Activated CD4-positive, alpha-beta T cell treated with anti-CD3 and anti-CD28 coated beads, Interleukin-2, amount 50 U/mL, for 1 hour (primary cell): ENCODE measurements at places on chromosomes 1 and 21.

- DNase-seq: peak; percentile 50
Measured at GRCh38 chr1:84122780-84123382, 21.2 kb upstream of the PRKACB start.

GRCh38 chr1:18116777-18117176, 9.2 kb downstream of the IGSF21 start:
- DNase-seq: no peak

- DNase-seq: no peak
Measured at GRCh38 chr21:34996304-34997101, 52.6 kb downstream of the RUNX1 start.

DNA sequence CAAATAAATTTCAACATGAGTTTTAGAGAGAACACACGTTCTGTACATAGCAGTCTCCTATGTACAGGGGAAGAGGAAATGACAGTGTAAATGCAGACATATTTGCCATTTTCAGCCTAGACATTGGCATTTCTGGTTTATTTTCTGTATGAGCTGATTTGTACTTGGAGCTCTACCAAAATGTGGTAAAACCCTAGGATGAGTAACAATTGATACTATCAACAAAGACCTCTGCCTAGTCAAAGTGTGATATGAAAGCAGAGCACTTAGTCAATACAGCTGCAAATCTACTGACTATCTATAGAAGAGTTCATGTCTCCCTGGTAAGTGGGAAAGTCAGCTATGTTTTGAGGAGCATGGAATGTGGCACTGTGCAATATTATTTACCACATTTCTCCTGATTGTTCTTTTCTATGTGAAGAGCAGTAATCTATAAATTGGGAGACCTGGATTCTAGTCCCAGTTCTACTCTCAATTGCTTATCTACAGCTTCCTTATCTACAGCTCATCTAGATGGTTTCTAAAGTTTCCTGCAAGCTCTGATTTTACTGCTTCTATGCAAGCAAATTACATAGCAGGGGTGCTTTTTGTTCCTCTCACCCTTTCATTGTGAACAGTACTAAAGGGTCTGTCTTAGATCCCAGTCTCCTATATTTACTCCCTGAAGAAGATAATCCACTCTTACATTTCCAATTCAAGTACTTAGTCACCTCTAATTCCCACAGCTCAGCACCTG, 334.2 kb downstream of the NTNG1 start:
- DNase-seq: no peak

DNA sequence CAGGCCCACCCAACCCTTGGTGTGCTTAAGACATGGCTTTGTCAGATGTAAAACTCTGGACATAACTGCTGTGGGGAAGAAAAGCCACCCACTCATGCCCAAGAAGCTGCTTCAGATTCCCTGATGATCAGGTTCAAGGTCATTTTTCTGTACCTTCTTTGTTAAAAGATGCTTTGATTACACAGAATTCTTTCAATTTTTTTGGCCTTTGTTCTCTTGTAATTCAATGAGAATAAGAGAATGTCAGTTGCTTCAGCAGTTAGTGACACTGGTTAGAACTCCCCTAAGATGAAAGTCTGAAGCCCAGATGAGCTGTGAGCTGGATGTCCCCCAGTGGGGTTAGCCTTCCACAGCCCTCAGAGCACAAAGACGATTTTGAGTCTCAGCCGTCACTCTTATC, 152.7 kb downstream of the CHRM3 start:
- no peak for DNase-seq

DNA sequence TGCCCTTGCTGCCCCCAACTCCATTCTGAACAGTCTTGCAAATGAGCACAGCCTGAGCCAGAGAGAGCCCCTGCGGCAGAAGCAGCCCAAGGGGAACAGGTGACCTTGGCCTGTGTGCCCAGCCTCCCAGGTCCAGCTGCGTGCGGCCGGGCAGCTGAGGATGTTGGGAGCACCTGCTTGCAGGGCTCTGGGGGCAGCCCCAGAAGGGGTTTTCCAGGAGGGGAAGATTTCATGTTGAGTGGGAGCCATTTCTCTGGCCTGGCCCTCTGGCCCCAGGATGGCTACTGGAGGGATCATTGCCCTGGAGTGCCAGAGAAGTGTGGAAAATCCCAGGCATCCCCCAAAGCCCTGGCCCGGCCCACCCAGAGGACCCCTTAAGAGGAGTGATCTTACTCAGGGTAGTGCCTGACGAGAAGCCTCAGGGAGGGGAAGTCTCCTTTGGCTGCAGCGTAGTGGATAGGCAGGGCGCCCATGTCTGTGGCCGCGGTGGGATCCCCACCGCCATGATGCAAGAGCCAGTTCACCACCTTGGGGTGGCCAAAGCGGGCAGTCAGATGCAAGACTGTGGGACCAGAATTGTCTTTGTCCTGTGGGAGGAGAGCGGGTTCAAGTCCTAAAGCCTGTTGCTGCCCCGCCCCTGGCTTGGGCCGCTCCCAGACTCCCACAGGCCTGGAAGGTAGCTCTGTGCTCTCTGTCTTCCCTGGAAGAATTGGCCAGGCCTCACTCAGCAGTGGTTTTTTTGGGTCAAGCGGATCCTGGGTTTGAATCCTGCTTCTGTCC, 20.6 kb upstream of the RNU1-4 start:
- DNase-seq: no peak

DNA sequence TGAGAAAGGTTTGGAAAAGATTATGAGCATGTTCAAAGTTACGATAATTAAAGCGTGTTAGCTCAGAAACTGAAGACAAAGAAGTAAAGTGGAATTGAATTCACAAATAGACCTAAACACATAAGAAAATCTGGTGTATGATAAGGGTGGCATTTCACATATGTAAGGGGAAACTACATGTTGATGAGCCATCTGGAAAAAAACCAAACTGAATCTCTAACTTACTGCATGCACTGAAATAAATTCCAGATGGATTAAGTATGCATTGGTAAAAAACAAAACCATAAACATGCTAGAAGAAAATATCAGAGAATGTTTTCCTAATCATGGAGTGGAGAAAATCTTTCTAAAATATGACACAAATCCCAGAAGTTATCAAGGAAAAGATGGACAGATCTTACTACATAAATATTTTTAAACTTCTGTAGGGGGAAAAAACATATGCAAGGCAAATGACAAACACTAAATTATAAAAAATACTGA, 34.0 kb upstream of the CTPS1 start:
- no peak for DNase-seq

- no peak for DNase-seq
Measured at GRCh38 chr1:110265186-110265585, 55.1 kb downstream of the KCNC4 start.
